8988T (cell line): ENCODE measurements at places on chromosomes 11 and 22.

DNA sequence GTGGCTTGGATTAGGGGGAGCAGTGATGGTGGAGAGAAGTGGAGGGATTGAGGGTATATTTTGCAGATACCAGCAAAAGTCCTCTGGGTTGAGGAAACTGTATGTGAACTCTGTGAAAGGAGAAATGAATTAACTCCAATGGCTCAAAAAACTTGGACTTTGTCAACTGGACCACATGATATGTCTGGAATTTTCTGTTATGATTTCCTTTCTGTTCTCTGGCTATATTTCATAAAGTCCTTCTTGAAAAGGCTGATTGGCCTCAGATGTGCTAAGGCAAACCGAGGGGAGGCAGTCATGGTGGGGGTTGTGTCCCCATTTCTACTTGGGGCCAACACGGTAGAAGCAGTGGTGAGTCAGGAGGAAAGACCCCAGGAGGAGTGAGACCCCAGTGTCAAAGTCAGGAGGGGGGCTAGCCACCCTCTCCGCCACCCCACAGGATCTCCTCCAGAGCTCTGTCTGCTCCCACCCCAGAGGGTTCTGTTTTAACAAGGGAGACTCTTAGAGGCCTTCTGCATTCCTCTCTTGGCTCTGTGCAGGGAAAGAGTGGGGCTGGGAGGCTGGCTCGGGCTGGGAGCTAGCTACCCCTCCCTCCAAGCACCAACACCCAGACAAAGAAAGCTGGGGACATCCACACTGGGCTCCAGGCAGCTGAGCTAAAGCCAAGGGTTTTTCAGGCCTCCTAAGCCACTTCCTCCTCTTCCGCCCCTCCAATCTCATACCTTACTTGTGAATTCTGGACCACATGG is 13.8 kb downstream of the CHRDL2 start:
- no peak for DNase-seq

GRCh38 chr11:45079075-45079444 is 67.4 kb upstream of the PRDM11 start:
- DNase-seq, result no peak

DNA sequence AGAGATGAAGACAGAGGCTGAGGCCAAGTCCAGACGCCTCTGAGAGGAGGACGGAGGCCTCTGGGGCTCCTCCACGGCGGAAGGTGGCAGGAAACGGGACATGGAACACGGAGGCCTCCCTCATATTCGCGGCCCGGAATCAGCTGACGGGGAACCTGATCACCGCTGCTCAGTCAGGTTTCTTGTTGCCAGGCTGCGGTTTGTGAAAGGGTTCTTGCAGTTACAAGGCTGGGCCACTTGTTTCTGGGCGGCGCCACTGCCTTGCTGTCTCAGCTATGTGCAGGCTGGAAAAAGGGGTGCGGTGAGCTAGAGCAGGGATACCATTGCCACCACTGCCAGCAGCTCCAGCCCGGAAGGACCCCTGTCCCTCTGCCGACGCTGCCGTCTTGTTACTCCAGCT is 10.0 kb upstream of the MMP1 start:
- peak; percentile 12 for DNase-seq

DNA sequence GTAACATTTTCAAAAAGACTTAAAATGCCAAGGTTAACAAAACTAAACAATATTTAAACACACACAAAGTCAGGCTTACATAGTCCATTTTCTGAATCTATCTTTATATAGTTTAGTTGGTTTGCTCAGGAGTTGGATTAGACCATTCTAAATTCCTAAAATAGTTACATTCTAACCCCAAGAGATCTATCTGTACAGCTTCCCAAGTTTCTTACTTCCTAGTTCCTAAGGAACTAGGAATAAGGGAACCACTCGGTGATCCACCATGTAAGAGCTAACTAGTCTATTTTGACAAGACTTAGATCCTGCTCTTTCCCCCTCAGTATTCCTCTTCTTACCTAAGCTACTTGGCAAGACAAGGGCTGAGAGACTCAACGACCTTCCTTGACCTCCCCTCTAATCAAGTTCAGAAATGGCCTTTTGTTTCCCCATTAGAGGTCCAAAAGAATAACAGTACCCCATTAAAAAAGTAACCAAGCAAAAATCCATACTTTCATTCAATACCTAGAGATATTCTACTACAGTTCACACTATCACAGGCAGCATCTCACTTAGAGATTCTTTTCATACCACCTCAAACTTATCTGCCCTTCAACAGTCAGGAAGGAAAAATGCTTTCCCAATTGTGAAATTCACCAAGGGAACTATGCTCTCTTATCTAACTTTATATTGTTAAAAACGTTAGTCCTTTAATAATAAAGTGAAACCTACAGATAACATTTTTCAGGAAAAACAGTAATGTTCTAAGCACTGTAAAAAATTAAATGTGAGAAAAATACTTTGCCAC is 253.1 kb downstream of the TTC28 start:
- no peak for DNase-seq

DNA sequence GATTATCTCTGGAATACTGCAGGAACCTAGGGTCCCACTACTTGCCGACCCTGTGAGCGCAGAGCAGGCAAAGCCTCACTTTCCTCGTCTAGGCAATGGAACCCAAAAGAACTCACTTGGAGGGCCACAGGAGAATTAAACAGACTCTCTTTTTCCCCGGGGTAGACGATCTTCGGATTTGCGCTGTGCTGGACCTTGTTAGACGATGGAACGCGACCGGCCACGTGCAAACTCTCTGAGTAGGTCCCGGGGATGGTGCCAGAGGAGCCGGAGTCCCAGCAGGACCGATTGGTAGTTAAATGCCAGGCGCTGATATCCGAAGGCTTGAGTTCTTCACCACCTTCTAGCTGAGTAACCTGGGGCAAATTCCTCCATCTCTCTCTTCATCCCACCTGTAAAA is 1.0 kb upstream of the SLC1A2 start:
- DNase-seq, result no peak

DNA sequence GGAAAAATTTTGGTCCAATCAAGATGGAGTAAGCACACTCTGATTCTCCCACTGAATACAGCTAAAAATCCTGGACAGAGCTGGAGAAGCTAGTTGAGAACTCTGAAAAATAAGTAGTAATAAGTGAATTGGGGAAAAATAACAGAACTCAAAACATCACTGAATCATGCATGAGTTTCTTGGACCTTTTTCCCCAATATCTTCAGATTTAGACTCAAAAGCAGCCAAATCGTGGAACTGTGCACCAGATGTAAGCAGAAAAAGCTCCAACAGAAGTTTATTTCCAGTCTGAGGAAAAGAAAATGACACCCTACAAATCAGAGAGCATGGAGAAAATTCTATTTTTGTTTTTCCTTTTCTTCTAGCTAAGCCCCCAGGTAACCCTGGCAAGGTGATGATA is 279.7 kb upstream of the CTSC start:
- no peak for DNase-seq

DNA sequence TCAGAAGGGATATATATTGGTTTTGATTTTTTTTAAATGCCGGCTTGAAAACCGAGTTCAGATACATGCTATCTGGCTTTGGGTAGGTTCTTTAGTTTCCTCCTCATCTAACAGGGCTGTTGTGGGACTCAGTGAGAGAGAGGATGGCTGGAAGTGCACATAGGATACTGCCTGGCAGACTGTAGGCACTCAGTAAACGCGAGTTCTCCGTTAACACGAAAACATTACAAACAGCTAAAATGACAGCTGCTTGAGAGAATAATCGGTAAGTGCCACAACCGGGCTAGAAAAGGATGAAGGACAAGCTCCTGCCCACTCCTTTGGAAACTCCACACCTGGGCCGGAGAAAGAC is 369 bp downstream of the XRRA1 start:
- peak; percentile 22 for DNase-seq

GRCh38 chr11:129705341-129705740 is 110.3 kb upstream of the TMEM45B start:
- DNase-seq, result no peak

DNA sequence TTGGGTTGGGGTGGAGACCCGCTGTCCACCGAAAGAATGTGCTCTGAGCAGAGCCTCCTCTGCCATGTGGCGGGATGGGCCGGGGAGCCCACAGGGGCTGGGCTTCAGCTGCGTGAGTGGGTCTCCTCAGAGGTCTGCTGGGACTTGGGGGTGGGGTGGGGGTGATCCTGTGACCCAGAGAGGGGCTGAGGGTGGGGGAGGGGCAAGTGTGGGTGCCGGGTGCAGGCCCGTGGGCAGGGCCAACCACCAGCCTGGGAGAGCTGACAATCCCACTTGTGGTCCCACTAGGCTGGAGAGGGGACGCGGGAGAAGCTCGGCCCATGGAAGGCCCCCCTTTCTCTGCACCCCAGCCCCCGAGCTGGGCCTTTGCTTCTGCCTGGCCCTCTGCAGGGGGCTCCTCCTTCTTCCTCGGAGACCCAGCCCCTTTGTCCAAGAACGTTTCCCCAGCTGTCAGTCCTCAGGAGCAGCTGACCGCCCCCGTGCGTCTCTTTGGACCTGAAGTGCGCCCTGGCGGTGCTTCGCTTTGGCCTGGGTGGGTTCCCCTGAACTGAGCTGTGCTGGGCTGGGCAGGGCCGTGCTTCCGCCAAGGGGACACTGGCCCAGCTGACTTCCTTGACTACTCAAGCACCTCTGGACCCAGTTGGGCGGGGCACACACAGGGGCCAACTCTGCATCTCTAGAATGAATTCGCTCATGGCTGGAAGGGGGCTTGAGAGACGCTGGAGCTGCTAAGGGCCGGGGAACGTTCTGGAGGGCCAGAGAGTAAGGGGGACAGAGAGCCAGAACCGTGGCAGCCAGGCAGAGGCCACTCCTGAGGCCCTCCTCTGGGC is 30.2 kb downstream of the OSBPL5 start:
- DNase-seq, result peak; percentile 9

DNA sequence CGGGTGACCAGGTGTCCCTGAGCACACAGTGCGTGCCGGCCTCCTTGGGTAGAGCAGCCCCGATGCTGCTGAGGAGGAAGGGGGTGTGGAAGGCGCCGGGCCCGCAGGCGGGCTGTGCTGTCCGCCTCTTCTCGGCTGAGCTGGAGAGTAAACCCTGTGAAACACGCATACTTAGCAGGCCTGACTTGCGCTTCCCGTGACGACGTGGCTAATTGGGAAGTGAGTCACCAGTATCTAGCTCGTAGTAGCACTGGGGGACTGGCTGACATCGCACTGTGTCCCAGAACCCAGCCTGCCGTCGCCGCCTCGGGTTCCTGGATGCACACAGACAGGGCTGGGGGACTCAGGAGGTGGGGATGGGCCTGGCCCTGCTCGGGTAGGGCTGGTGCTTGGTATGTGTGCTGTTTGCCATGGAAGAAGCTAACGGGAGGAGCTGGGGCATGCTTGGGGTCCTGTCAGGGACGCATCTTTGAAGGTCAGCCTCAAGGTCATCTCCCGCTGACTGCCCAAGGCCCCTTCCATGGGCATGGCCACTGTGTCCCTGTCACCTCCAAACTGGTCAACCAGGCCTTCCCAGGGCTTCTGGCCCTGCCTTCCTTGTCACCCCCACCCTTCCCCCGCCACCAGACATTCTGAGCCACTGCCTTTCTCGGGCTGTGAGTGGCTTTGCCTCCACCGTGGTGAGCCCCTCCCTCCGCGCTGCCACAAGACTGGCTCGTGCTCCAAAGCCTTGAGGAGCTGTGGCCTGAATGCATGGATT is 1327.0 kb downstream of the BRD1 start:
- DNase-seq, result no peak

GRCh38 chr11:80338231-80338630 is 897.4 kb upstream of the TENM4 start:
- DNase-seq, result no peak

DNA sequence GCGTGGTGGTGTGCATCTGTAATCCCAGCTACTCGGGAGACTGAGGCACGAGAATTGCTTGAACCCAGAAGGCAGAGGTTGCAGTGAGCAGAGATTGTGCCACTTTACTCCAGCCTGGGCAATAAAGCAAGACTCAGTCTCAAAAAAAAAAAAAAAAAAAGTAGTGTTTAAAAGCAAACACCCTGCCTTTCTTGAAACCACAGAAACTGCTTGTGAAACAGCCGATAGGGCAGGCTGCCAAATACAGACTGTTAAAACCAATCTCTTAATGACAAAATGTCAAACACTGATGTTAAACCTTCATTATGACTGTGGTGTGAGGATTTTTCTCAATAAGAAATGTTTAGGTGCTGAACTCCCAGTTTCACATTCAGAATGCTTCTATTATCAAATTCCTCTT is 27.3 kb downstream of the MARK2 start:
- DNase-seq, result no peak

- DNase-seq, result no peak
Observed at GRCh38 chr22:36816339-36816635, 548 bp downstream of the PVALB start.

GRCh38 chr11:70725739-70726138 is 327.4 kb downstream of the CTTN start:
- no peak for DNase-seq

DNA sequence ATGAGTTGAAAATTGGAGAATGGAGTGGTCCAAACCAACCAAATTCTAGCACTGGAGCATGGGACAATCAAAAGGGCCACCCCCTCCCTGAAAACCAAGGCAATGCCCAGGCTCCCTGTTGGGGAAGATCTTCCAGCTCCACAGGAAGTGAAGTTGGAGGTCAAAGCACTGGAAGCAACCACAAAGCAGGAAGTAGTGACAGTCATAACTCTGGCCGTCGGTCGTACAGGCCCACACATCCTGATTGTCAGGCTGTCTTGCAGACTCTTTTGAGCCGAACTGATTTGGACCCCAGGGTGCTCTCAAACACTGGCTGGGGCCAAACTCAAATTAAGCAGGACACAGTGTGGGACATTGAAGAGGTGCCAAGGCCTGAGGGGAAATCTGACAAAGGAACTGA is 80.5 kb upstream of the ADSL start:
- DNase-seq, result no peak

DNA sequence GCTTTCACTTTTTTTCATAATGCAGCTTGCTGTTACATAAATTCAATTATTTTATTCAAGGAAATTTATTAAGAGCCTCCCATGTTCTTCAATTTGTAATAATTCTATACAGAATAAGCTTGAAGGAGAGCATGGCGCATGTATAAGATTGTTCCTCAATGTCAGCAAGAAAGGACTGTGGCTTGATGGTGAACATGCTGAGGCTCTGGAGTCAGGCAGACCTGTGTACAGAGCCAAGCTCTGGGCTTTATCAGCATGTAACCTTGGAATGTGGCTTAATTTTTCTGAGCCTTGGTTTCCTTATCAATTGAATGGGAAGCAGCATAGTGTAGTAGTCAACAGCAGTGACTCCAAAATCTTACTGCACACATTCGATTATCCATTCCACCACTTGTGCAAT is 92.4 kb downstream of the JRKL start:
- DNase-seq, result no peak

- DNase-seq, result no peak
Observed at GRCh38 chr11:45511566-45511965, 153.9 kb downstream of the CHST1 start.

GRCh38 chr11:20125927-20126326 is 34.3 kb downstream of the DBX1 start:
- DNase-seq, result no peak
